ENCODE measurements at places on chromosomes 2 and 18. TPM values are rescaled to one million over a fixed set of nuclear protein-coding genes. Genes with fewer than 3 reads are reported as not detected.

DNA sequence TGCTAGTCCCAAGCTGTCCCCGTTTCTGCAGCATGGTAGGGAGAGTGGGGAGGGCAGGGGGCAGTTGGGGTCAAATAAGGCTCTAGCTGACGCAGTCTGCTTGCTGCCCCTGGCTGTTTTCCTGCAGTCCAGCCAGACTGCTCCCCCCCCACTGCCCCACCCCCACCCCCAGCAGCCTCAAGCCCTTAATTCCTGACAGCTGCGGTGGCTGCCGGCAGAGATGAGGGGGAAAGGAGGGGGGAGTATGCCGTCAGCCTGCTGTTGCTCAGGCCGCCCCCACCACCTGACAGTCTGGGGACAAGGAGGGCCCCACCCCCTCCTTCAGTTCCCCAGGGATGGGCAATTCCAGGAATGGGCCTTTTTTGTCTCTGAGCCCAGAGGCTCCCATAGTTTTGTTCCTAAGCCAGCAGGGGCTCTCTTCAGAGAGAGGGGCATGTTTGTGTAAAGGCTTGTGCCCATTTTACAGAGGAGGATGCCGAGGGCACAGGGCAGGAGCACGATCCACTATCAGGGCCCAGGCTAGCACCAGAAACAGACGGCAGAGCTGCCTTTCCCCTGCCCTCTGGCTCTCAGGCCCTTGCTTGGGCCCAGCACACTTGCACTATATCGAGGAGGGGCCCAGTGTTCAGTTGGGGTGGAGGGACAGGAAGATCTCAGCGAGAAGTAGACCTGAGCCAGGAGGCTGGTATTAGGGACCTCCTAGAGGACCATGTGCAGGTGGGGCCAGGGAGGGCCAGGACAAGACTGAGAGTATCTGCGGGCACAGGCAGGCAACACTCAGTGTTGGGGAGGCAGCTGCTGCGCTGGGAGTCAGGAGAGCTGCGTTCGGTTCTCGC lies 1.5 kb upstream of the WNT10A start:
- DNase-seq = no peak
- H3K4me1 ChIP-seq = peaks cover 30% of the 10 kb centered on the region
- no peak overlapping the region for H3K27ac ChIP-seq
- H3K27me3 ChIP-seq = peaks cover 92% of the 10 kb centered on the region

DNA sequence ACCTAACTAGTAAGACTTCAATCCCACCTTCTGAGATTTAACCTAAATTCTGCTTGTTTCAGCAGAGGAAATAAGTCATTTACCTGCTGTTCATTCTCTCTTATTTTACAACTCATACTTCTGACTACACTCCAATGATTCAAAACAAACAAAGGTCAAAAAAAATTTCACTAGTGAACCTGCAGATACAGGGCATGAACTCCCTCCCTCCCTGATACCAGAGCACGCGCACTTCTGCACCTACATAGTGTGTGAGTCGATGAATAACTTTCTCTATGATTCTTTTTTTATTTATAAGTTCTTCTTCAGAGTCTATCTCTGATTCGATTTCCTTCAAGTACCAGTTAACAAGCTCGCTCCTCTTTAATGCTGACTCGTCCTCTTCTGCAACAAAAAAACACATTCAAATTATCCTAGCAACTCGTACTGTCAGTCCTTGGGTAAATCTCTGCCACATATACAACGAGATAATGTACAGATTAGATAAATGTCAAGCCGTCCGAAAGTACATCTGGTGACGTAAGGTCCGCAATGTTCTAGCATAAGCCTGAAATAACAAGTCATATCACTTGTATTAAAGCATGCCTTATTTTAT lies 7.4 kb upstream of the LCT start:
- H3K36me3 ChIP-seq = peaks cover 53% of the 10 kb centered on the region
- H3K27ac ChIP-seq = no peak overlapping the region
- no peak for DNase-seq
- no peak overlapping the region for H3K4me3 ChIP-seq
- no peaks in the 10 kb centered on the region for H3K27me3 ChIP-seq

DNA sequence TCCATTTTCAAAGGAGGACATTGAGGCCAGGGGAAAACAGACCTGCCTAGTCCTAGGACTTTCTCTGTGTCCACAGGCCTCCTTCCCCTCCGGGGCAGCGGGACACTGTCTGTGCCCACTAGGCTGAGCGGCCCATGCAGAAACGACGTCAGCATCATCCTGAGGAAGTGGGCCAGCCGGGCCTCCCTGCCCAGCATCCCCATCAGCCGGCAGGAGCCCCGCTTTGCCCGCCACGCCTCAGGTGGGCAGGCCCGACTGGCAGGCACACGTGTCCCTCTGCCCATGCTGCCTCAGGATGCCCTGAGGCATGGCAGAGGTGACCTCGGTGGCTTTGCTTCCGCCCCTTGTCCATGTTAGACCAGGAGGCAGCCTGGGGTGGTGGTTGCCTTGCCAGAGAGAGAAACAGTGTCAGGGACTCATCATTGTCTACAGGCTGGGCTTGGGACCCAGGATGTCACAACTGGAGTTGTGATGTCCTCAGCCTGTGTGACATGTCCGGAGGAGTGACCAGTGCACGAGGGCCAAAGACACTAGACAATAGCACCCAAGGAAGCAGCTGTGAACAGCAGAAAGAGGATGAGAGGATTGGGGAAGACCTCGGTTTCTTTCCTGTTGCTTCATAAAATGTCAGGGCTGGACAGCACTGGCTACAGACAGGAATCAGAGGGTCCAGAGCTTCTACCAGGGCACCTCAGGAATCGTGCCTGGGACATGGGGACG lies 36.8 kb downstream of the TOGARAM2 start:
- no peak overlapping the region for H3K27ac ChIP-seq
- no peaks in the 10 kb centered on the region for H3K4me1 ChIP-seq
- H3K27me3 ChIP-seq = no peaks in the 10 kb centered on the region
- DNase-seq = no peak
- no peaks in the 10 kb centered on the region for H3K36me3 ChIP-seq

DNA sequence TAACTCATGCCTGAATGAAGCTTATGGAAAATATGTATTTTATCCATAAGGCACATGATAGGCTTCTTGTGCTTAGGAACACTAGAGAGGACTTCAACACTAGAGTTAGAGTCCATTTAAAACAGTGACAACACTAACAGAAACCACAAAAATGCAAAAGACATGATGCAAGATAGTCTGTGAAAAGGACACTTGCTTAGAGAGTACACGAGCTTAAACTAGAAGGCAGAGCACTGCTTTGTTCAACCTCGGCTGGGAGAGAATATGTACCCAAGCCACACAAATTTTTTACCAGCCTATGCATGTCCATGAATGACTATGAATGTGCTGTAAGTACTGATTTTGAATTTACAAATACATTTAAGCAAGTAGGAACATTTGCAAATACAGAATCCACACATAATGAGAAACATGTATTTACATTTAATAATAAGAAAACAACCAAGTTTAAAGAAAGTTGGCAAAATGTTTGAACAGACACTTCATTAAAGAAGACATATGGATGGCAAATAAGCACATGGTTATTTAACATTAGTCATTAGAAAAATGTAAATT lies 130.6 kb downstream of the SPOPL start:
- H3K4me3 ChIP-seq = no peak overlapping the region
- H3K27ac ChIP-seq = no peak overlapping the region
- H3K4me1 ChIP-seq = no peaks in the 10 kb centered on the region
- H3K36me3 ChIP-seq = no peaks in the 10 kb centered on the region
- no peaks in the 10 kb centered on the region for H3K27me3 ChIP-seq

The LRP2 gene
- not detected for total RNA-seq

DNA sequence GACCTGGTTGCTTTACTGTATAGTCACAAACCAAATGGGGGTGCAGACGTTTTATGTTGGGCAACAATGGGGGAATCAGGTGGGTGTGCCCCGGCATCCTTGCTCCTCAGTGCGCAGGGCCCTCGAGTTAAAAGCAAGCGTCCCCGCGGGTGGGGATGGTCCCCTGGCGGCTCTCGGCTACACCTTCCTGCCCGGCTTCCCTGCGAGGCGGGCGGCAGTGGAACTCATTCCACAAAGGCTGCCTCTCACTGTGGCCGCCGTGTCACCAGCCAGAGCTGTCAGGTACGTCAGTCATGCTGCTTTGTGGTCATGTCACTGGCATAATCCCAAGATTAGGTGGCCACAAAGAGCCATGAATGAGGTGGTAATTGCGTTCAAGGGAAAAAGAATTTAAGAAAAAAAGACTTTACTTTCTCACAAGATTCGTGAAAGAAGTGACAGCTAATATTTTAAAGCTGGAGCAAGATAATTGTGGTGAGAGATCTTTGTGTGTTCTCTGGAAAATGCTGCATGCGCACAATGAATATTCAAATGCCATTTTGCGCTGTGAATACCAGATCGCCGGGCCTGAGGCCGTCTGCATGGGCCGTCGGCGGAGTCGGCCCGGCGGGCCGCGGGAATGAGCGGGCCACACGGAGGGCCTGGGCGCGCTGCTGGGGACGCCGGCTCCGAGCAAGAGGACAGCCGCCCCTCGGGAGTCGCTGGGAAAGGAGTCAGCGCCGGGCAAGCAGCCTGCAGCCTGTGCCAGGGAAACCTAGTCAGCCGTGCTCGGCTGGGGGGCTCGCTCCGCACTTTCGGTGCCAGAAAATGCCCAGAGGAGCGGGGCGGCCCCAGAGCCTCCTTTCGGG lies 82.3 kb upstream of the LDLRAD4 start:
- H3K4me3 ChIP-seq = peak overlapping the region; percentile 47
- H3K36me3 ChIP-seq = no peaks in the 10 kb centered on the region
- no peak for DNase-seq
- H3K27ac ChIP-seq = peak overlapping the region; percentile 67
- no peaks in the 10 kb centered on the region for H3K4me1 ChIP-seq
- H3K27me3 ChIP-seq = no peaks in the 10 kb centered on the region

- H3K4me1 ChIP-seq = peaks cover 11% of the 10 kb centered on the region
- H3K36me3 ChIP-seq = no peaks in the 10 kb centered on the region
- H3K27ac ChIP-seq = no peak overlapping the region
- DNase-seq = no peak
Measured at GRCh38 chr2:8671802-8672201, 10.1 kb upstream of the ID2 start.

- no peaks in the 10 kb centered on the region for H3K4me1 ChIP-seq
- DNase-seq = peak; percentile 90
- no peak overlapping the region for H3K4me3 ChIP-seq
- H3K27me3 ChIP-seq = no peaks in the 10 kb centered on the region
- peaks cover 17% of the 10 kb centered on the region for H3K36me3 ChIP-seq
Measured at GRCh38 chr18:76437011-76437410, 58.0 kb downstream of the ZNF516 start.

- H3K4me1 ChIP-seq = peaks cover 51% of the 10 kb centered on the region
- peak; percentile 53 for DNase-seq
- no peaks in the 10 kb centered on the region for H3K27me3 ChIP-seq
Measured at GRCh38 chr2:60515721-60516226, 37.7 kb downstream of the BCL11A start.

GRCh38 chr2:109318150-109318948 lies 189.3 kb downstream of the SH3RF3 start:
- H3K27ac ChIP-seq = peak overlapping the region; percentile 82
- no peak overlapping the region for H3K4me3 ChIP-seq
- peak; percentile 95 for DNase-seq
- H3K4me1 ChIP-seq = peaks cover 58% of the 10 kb centered on the region

The CFAP65 gene
- total RNA-seq = not detected

The SERPINB12 gene
- not detected for total RNA-seq

The RNU2-63P gene
- total RNA-seq = not detected

- H3K27ac ChIP-seq = no peak overlapping the region
- no peak overlapping the region for H3K4me3 ChIP-seq
- no peaks in the 10 kb centered on the region for H3K4me1 ChIP-seq
- no peak for DNase-seq
- H3K27me3 ChIP-seq = no peaks in the 10 kb centered on the region
Measured at GRCh38 chr18:56381196-56381595, 257.2 kb downstream of the TXNL1 start.

- peaks cover 28% of the 10 kb centered on the region for H3K27me3 ChIP-seq
- H3K4me3 ChIP-seq = no peak overlapping the region
- DNase-seq = peak; percentile 76
- H3K4me1 ChIP-seq = no peaks in the 10 kb centered on the region
- no peak overlapping the region for H3K27ac ChIP-seq
Measured at GRCh38 chr18:37537868-37538525, 27.6 kb downstream of the CELF4 start.

The ANKRD30BL gene
- not detected for total RNA-seq

DNA sequence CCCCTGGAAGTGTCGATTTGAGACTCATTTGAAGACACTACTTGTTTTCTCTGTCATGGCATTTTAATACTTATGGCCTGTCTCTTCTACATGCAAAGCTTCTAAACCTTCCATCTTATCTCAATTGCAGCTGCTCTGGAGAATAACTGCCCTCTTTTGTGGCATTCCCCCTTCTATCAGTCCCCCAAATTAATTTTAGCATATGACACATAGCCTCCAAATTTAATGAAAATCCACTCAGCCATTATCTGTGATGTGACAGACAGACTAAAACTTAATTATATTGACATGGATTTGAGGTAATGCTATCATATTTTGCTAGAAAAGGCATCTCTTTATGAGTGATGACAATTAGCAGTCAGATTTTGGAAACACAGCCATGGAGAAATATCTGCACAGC lies 71.2 kb downstream of the LRRTM1 start:
- H3K4me1 ChIP-seq = no peaks in the 10 kb centered on the region
- H3K27ac ChIP-seq = no peak overlapping the region
- H3K27me3 ChIP-seq = no peaks in the 10 kb centered on the region
- no peak overlapping the region for H3K4me3 ChIP-seq
- no peaks in the 10 kb centered on the region for H3K36me3 ChIP-seq

DNA sequence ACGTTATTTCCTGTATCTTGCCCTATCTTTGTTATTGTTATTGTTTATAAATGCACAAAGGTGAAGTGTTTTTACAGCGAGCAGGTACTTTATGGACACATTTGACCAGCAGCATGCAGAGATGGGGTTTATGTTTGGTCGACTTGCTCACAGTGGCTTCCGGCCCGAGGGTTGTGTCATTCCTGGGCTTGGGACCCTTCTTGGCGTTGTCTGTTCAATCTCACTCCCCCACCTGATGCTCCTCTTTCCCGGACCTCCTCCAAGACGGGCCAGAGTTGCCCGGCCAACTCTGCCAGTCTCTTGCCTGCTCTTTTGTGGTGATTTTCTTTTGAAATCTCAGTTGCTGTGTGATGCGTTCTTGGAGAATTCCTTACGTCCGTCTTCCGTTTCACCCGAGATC lies 153.9 kb downstream of the TWIST2 start:
- H3K27ac ChIP-seq = no peak overlapping the region
- H3K27me3 ChIP-seq = no peaks in the 10 kb centered on the region
- peaks cover 18% of the 10 kb centered on the region for H3K4me1 ChIP-seq

- no peaks in the 10 kb centered on the region for H3K36me3 ChIP-seq
- H3K4me3 ChIP-seq = no peak overlapping the region
- no peak for DNase-seq
- H3K27me3 ChIP-seq = no peaks in the 10 kb centered on the region
Measured at GRCh38 chr2:192218377-192218776, 23.6 kb upstream of the TMEFF2 start.
